ENCODE measurements at places on chromosomes 12 and 14.

DNA sequence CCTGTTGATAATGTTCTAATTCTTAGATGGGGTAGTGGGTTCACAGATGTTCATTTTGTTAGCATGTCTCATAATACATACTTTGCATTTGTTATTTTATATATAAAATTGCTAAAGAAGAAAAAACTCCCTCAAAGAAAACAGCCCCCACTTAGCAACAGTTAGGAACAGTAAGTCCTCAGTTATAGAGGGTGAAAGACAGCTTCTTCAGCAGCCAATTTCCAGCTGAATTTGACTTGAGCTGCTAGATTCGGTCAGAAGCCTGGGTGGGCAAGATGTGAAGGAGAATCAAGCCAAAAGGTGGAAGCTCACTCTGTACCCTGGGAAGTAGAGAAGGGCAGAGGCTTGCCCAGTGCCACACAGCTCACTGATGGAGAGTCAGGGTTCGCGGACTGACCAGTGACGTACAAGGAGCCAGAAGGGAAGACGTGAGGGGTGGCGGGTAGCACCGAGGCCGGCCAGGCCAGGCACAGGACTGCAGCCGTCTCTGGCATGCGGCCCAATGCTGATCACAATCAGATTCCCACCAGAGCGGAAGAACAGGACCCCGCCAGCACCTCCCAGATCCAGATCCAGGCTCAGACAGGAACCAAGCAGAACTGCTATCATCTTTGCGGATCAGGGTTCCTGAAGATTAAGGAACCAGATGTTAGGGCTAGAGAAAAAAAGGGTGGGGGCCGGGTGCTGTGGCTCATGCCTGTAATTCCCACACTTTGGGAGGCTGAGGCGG is 30.4 kb upstream of the VWF start:
- no peaks in the 10 kb centered on the region for H3K36me3 ChIP-seq
- no peak overlapping the region for H3K27ac ChIP-seq
- H3K4me1 ChIP-seq = no peaks in the 10 kb centered on the region
- no peak for DNase-seq
- no peak overlapping the region for H3K4me3 ChIP-seq
- H3K27me3 ChIP-seq = peaks cover 8% of the 10 kb centered on the region

GRCh38 chr12:24945845-24946244 is 3.1 kb downstream of the BCAT1 start:
- H3K4me3 ChIP-seq = no peak overlapping the region
- peaks cover 16% of the 10 kb centered on the region for H3K27me3 ChIP-seq
- peaks cover 28% of the 10 kb centered on the region for H3K4me1 ChIP-seq
- no peak overlapping the region for H3K27ac ChIP-seq
- no peak for DNase-seq

- no peak overlapping the region for H3K4me3 ChIP-seq
- H3K27ac ChIP-seq = no peak overlapping the region
- no peaks in the 10 kb centered on the region for H3K36me3 ChIP-seq
- no peak for DNase-seq
- peaks cover 10% of the 10 kb centered on the region for H3K27me3 ChIP-seq
These were observed 42.0 kb upstream of the C14orf180 start for GRCh38 chr14:104537613-104537988.

DNA sequence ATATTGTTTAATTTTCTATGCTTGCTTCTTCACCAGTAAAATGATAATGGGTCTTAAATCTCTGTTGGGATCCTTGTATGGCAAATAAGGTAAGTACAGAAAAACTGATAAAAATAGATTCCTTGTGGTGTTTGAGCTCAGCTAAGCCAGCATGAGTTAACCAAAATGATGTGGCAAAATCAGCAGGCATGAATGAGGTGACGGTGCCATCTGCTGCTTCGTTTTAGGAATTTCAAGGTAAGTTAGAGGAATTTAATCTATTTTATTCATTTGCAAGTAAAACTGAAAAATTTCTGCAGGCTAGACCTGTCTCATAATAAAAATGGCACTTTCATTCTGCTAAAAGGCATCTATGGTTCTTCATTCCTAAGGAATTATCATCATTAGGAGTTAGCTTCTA is 10.0 kb upstream of the CLEC7A start:
- peaks cover 8% of the 10 kb centered on the region for H3K27me3 ChIP-seq
- peaks cover 2% of the 10 kb centered on the region for H3K4me1 ChIP-seq
- no peak overlapping the region for H3K27ac ChIP-seq
- H3K4me3 ChIP-seq = no peak overlapping the region

DNA sequence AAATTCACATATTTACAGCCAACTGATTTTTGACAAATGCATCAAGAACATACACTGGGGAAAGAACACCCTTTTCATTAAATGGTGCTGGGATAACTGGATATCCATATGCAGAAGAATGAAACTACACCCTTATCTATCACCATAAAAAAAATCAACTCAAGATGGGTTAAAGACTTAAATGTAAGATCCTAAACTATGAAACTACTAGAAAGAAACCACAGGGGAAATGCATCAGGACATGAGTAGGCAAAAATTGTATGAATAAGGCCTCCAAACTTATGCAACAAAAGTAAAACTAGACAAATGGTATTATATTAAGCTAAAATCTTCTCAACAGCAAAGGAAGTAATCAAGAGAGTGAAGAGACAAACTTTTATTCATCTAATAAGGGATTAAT is 242.6 kb downstream of the CPNE8 start:
- no peak for DNase-seq
- no peak overlapping the region for H3K27ac ChIP-seq
- H3K36me3 ChIP-seq = no peaks in the 10 kb centered on the region
- no peaks in the 10 kb centered on the region for H3K4me1 ChIP-seq
- no peak overlapping the region for H3K4me3 ChIP-seq

DNA sequence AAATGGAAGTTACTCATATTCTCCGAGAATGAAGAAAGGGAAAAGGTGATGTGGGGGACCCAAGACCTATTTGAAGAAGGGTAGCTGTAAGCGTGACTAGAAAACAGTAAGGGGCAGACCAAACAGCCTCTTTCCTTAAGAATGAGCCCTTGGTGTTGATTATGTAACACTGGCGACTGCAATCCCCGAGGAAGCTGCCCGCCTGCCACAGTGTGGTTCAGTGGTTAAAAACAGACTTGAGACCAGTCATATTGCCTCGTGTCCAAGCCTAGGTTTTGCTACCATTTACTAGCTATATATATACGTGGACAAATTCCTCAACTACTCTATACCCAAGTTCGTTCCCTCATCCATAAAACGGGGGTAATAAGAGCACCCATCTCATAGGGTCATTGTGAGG is 49.1 kb downstream of the SSPN start:
- H3K4me3 ChIP-seq = no peak overlapping the region
- no peak overlapping the region for H3K27ac ChIP-seq
- peaks cover 8% of the 10 kb centered on the region for H3K36me3 ChIP-seq
- DNase-seq = no peak
- H3K4me1 ChIP-seq = peaks cover 6% of the 10 kb centered on the region
- H3K27me3 ChIP-seq = no peaks in the 10 kb centered on the region

DNA sequence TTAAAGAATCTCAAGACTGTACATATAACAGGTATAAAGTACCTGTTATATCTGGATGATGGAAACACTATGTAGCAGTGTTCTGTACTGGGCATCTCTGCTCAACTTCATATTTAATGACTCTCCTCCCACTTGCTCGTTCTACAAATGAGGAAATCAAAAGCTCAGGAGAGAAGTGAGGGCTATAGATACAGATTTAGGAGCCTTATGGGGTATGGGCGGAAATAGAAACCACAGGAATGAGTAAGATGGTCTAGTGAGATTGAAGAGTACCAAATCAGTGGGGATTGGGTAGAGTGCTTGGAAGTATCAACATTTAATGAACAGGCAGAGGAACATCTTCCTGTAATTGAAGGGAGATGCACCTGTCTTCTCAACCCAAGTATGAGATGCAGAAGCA is 23.8 kb upstream of the POLR3B start:
- no peak overlapping the region for H3K4me3 ChIP-seq
- H3K4me1 ChIP-seq = peaks cover 17% of the 10 kb centered on the region
- H3K27ac ChIP-seq = no peak overlapping the region
- peaks cover 55% of the 10 kb centered on the region for H3K36me3 ChIP-seq
- no peak for DNase-seq

- H3K27ac ChIP-seq = no peak overlapping the region
- no peaks in the 10 kb centered on the region for H3K27me3 ChIP-seq
- no peaks in the 10 kb centered on the region for H3K36me3 ChIP-seq
- H3K4me3 ChIP-seq = no peak overlapping the region
- no peak for DNase-seq
These were observed 417.6 kb downstream of the NOVA1 start for GRCh38 chr14:26180221-26180620.

DNA sequence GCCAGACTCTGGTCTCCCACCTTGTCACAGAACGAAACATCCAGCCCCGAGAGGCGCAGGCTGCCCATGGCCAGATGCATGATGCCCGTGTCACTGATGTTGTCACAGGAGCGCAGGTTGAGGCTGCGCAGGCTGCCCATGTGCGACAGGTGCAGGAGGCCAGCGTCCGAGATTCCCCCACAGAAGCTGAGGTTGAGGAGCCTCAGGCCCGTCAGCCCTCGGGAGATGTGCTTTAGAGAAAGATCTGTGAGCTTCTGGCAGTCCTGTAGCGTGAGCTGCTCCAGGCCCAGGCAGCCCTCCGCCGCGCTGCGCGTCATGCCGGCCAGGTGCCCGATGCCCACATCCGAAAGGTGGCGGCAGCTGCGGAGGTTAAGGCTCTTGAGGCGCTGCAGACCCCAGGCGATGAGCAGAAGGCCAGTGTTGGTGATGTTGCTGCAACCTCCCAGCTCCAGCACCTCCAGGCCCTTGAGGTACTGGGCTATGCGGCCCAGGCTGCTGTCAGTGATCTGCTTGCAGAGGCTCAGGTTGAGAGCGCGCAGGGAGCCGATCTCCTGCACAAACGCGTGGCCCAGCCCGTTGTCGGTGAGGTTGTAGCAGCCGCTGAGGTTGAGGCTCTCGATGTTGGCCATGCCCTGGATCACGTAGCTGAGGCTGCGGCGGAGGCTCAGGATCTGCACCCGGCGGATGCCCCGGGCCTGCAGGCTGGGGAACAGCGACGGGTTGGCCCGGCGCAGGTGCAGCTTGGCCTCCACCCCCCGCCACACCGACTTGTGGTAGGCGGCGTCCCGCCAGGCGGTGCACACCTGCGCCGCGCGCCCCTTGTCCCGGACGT is 991 bp downstream of the FBXL14 start:
- peak; percentile 56 for DNase-seq
- H3K36me3 ChIP-seq = peaks cover 6% of the 10 kb centered on the region
- H3K4me3 ChIP-seq = peak overlapping the region; percentile 89
- peak overlapping the region; percentile 56 for H3K27ac ChIP-seq
- H3K4me1 ChIP-seq = peaks cover 40% of the 10 kb centered on the region

DNA sequence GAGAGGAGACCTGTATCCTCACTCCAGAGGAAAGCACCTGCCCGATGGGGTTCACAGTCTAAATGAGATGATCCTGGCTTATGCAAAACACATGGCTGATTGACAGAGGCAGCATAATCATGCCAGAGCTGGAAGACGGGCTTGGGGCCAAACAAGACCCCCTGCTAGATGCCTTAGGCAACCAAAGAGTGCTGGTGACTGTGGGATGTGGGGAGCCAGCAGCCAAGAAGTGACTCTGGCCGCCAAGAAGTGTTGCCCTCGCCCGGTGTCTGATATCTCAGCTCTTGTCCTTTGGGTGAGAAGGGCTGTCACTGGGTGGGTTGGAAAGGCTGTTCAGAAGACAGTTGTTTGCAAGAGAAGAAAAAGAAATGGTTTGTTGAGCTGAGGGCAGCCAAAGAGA is 56.7 kb downstream of the PLEKHG3 start:
- H3K4me1 ChIP-seq = peaks cover 13% of the 10 kb centered on the region

DNA sequence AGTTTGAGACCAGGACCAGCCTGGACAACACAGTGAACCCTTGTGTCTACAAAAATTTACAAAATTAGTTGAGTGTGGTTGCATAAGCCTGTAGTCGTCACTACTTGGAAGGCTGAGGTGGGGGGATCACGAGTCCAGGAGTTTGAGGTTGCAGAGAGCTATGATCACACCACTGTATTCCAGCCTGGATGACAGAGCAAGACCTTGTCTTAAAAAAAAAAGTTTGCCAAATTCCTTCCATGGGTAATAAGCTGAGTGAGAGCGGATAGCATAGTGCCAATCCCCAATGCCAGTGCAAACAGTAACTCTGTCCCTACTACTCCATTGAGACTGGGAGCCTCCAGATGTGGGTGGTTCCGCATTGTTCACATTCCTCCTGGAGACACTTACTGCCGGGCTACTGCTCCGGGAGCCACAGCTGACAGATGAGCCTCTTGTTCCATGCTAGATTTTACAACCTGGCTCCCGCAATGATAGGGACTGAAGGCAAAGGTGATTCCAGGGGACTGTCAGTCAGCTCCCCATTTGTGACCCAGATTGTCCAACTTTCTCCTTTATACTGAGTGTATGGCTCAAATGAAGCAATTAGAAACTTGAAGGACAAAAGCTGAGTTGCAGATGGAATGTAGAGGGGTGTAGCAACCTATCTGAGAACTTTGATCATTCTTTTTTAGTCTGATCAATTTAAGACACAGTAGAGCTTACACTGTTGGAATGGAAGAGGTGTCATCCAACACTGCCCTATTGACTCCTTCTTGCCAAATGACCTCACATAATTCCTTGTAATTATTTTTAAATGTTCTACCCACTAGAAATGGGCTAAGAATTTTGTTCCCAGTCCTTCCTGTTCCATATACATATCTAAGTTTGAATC is 13.4 kb upstream of the FRMD6 start:
- H3K4me1 ChIP-seq = no peaks in the 10 kb centered on the region
- no peak overlapping the region for H3K27ac ChIP-seq
- no peak for DNase-seq

DNA sequence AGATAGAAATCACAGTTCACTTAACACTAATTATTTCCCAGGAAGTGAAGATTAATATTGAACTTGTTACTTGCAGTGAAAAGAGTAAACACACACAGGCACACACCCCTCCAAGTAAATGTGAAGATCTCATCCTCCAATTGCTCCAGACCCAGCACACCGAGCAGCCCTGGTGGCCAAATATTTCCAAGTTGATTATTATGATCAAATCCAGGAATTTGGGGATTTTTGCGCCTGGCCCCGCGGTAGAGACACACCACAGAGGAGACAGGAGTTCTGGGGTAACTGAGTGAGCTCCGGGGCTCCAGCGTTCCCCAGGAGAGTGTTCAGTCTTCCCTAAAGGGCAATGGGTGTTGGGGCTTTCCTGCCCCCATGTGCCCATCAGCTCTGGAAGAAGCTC is 431.5 kb downstream of the BCL11B start:
- H3K27ac ChIP-seq = no peak overlapping the region
- H3K36me3 ChIP-seq = no peaks in the 10 kb centered on the region
- H3K4me1 ChIP-seq = no peaks in the 10 kb centered on the region
- no peaks in the 10 kb centered on the region for H3K27me3 ChIP-seq

DNA sequence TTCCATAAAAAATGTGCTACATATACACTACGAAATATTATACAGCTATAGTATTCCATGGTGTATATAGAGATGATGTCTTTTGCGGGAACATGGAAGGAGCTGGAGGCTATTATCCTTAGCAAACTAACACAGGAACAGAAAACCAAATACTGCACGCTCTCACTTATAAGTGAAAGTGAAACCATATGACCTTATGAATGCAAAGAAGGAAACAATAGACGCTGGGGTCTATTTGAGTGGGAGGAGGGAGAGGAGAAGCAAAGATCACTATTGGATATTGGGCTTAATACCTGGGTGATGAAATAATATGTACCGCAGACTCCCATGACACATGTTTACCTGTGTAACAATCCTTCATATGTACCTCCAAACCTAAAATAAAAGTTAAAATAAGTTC is 142.8 kb downstream of the LRFN5 start:
- no peak for DNase-seq
- H3K27me3 ChIP-seq = no peaks in the 10 kb centered on the region
- H3K4me3 ChIP-seq = peak overlapping the region; percentile 67
- H3K4me1 ChIP-seq = peaks cover 12% of the 10 kb centered on the region

GRCh38 chr12:107244584-107244983 is 151.2 kb upstream of the CRY1 start:
- H3K4me3 ChIP-seq = no peak overlapping the region
- no peaks in the 10 kb centered on the region for H3K4me1 ChIP-seq
- H3K27me3 ChIP-seq = peaks cover 11% of the 10 kb centered on the region
- no peak for DNase-seq
- no peaks in the 10 kb centered on the region for H3K36me3 ChIP-seq
- no peak overlapping the region for H3K27ac ChIP-seq
